PC-9 (cell line): ENCODE measurements at places on chromosomes 6 and 20.
A peak's percentile ranks its signal among the peaks of the same experiment; 100 is the strongest.

- DNase-seq = no peak
- no peak overlapping the region for H3K4me3 ChIP-seq
- peak overlapping the region; percentile 66 for H3K27ac ChIP-seq
- no peaks in the 10 kb centered on the region for H3K36me3 ChIP-seq
- H3K27me3 ChIP-seq = no peaks in the 10 kb centered on the region
Measured at GRCh38 chr20:6715401-6715941, 52.0 kb upstream of the BMP2 start.

DNA sequence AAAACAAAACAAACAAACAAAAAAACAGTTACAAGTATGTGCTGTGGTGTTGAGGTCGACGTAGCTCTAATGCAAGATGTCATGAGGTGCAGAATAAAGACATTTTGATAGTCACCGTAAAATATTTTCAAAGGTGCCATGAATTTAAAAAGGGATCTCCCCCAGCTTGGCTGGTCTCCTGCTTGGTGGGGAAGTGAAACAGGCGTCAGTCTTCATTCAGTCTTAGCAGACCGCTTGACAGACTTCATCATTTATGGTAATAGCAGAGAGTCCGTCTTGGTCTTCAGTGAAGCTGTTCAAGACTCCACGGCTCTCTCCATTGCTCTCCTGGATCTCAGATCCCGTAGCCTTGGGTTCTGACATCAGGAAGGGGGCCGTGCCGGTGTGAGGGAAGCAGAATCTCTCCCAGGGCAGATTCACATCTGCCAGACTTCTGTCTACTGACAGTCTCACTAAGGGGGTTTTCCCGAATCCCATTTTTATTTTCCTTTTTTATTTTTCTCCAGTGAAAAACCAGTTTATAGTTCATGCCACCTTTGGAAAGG is 1.6 kb downstream of the SLC24A3 start:
- no peaks in the 10 kb centered on the region for H3K4me1 ChIP-seq
- no peak overlapping the region for H3K4me3 ChIP-seq
- peaks cover 58% of the 10 kb centered on the region for H3K27me3 ChIP-seq

DNA sequence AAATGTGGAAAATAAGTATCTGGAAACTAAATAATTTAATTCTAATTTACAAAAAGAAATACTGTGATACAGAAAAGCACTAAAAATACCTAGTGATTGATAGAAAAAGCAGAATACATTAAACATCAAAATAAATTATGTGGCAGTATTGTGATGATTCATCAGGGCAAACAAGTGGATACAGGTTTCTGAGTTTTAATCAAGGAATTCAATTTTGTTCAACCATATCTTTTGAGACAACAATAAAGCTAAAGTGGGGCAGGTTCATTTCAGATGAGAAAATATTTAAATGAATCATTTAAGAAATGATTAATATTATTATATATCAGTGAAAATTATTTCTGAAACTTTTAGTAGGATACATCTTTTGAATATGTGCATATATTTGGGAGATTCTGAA is 49.8 kb downstream of the GRIK2 start:
- no peak for DNase-seq
- no peak overlapping the region for H3K4me3 ChIP-seq
- no peak overlapping the region for H3K27ac ChIP-seq
- H3K4me1 ChIP-seq = no peaks in the 10 kb centered on the region
- H3K36me3 ChIP-seq = no peaks in the 10 kb centered on the region
- no peaks in the 10 kb centered on the region for H3K27me3 ChIP-seq

DNA sequence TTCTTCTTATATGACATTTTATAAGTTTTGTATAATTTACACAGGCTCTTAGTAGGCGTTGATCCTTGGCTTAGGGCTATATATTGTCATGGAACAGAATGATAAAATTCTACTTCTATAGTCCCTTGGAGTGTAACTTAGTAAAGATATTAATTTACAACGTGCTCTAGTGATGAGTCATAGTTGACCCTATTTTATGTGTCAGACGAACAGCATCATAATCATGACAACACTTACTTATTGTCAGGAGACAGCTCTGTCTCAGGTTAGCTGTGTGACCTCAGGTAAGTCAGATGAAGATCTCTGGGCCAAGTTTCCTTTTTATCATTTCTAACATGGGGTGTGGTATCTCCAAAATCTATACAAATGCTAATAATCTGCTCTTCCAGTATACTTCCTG is 473.5 kb downstream of the UTRN start:
- no peaks in the 10 kb centered on the region; the same call in 1 of the 2 replicates for H3K36me3 ChIP-seq
- H3K27me3 ChIP-seq = no peaks in the 10 kb centered on the region
- DNase-seq = peak; percentile 69

- H3K36me3 ChIP-seq = no peaks in the 10 kb centered on the region
- H3K27me3 ChIP-seq = no peaks in the 10 kb centered on the region
- peak overlapping the region; percentile 82 for H3K27ac ChIP-seq
Measured at GRCh38 chr6:10759312-10759839, 11.8 kb downstream of the TMEM14B start.

- no peak overlapping the region for H3K27ac ChIP-seq
- no peak for DNase-seq
- H3K4me1 ChIP-seq = peaks cover 45% of the 10 kb centered on the region
- no peaks in the 10 kb centered on the region for H3K36me3 ChIP-seq
- H3K27me3 ChIP-seq = no peaks in the 10 kb centered on the region
- H3K4me3 ChIP-seq = no peak overlapping the region
Measured at GRCh38 chr6:7546383-7546782, 4.9 kb downstream of the DSP start.

GRCh38 chr6:148053209-148053608 is 289.4 kb upstream of the SASH1 start:
- H3K4me1 ChIP-seq = no peaks in the 10 kb centered on the region
- H3K36me3 ChIP-seq = no peaks in the 10 kb centered on the region
- no peak overlapping the region for H3K4me3 ChIP-seq
- H3K27me3 ChIP-seq = no peaks in the 10 kb centered on the region
- no peak overlapping the region for H3K27ac ChIP-seq
